Liver (tissue), 10 donors: ENCODE measurements at places on chromosomes 3 and 15.

GRCh38 chr3:168091941-168092340, 3.8 kb downstream of the GOLIM4 start:
- no peak for DNase-seq

GRCh38 chr3:197854596-197855343, 63.7 kb downstream of the LRCH3 start:
- no peak for DNase-seq

DNA sequence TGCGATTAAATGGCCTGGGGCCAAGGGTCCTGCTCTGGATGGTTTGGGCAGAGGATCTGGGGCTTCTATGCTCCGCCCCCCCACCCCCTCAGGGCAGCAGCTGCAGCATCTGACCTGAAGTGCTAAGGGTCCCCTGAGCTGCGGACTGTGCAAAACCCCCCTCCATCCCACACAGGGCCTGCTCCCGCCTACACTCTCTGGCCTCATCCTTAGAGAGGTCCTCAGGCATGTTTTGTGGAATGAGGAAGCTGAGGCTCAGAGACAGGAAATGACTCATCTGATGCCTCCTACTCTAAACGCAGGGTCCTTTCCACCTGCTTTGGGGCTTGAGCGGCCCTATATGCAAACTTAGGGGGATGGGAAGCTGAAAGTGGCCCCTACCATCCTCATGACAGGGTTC, 59.5 kb upstream of the CTSH start:
- DNase-seq = no peak

DNA sequence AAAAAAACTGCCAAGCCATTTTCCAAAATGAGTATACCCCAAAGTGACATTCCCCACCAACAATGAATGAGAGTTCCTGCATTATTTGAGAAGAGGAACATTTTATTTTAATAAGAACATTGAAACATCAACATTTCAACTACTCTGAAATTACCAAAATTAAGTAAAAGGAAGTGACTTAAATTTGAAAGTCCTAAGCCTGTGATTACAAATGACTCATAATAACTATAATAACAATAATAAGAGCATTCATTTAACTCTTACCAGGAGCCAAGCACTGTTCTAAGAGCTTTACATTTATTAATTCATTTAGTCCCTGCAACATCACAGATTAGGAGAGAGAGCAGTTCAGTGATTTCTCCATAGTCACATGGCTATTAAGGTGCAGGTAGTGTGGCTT, 32.4 kb downstream of the LRRC28 start:
- no peak for DNase-seq

- DNase-seq = no peak
Measured at GRCh38 chr3:150889106-150889505, 16.1 kb downstream of the MINDY4B start.

DNA sequence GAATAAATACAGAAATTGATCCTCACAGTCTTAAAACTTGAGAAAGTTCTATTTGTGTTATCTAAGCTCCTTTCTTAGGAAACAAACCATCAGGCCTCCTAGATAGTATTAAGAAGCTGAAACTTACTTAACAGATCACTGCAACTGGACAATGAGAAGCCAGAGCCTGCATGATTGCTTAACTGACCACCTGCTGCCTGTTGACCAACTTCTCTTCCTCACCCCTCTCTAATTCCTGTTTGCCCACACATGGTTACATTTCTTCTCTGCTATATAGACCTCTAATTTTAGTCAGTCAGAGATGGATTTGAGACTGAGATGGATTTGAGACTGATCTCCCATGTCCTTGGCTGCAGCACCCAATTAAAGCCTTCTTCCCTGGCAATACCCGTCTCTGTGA, 13.5 kb downstream of the CCPG1 start:
- no peak for DNase-seq

- DNase-seq = no peak
Measured at GRCh38 chr3:112333381-112334317, 693 bp downstream of the CD200 start.
